Left kidney (tissue), 8 donors: ENCODE measurements at places on chromosomes 13 and 19.

DNA sequence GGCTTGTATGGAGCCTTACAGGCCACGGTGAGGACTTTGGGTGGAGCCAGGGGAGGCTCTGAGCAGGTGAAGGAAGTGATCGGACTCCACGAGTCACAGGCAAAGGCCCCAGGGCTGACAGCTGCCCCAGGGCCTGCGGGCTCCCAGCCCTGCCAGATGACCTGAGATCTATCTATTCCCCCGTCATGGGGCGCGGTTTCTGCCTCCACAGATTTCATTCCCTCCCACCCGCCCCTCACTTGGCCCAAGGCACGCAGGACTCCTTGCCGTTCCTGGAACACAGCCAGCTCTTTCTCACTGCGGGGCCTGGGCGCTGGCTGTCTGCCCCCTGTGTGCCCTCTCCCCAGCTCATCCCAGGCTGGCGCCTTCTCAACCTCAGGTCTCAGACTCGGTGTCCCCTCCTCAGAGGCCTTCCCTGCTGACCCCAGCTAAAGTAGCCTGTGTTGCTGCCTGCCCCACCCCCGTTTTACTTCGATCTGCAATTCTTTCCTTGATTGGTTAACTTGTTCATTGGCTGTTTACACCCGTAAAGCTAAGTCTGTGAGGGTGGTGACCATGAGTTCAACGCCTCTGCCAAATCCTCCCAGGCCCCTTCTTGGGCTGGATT, 13.9 kb upstream of the PAK4 start:
- DNase-seq = no peak

DNA sequence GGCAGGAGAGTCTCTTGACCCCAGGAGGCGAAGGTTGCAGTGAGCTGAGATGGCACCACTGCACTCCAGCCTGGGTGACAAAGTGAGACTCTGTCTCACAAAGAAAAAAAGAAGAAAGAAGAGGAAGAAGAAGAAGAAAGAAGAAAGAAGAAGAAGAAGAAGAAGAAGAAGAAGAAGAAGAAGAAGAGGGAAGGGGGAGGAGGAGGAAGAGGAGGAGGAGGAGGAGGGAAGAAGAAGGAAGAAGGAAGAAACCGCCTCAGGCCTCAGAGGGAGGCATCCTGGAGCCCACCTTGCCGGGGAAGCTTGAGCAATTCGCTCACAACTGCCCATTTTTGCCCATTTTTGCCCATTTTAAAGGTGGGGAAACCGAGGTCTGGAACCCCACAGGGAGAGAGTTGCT, 9.5 kb downstream of the FCGBP start:
- no peak for DNase-seq

GRCh38 chr13:34637138-34637537, 304.9 kb upstream of the NBEA start:
- DNase-seq = no peak

- no peak for DNase-seq
Measured at GRCh38 chr19:34193876-34194275, 21.6 kb downstream of the LSM14A start.

DNA sequence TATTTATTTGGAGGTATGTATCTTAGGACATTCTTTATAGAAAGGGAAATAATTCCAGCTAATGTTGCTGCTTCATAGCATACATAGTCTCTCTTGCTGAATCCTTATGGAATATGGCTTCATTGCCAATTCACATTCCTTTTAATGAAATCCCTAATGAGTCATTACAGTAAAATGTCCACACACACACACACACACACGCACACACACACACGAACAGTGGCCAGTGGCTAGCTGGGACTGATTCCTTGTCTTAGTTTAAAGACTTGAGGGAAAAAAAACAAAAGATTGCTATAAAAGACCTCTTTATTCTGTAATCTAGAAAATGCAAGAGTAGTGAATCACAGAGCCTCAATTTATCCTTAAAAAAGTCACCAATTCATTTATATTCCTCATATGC, 301.6 kb downstream of the SLITRK6 start:
- no peak for DNase-seq

GRCh38 chr19:48382286-48382685, 9.1 kb downstream of the KDELR1 start:
- DNase-seq = no peak
